Activated effector memory CD4-positive, alpha-beta T cell treated with anti-CD3 and anti-CD28 coated beads, Interleukin-2, amount 50 U/mL, for 16 hours (primary cell): ENCODE measurements at places on chromosomes 4 and X.

GRCh38 chrX:18676050-18676449, 4.1 kb upstream of the RS1 start:
- no peak for DNase-seq

GRCh38 chrX:21047034-21047455, 327.2 kb upstream of the CNKSR2 start:
- no peak for DNase-seq

DNA sequence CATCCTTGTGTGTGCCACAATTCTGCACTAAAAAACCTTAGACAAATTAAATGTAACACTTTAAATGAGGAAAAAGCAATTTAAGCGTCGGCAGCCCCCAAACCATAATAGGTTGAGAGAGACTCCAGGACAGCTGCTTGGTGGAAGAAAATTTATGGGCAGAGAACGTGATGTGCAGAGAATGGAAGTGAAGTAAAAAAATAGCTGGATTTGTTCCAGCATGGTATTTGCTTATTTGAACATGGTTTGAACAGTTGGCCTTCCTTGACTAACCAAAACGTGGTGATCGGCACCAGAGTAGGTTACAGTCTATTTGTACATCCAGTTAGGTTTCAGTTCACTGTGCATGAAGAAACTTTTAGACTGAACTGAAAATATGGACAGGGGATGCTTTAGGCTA, 343.0 kb upstream of the CPEB2 start:
- no peak for DNase-seq

- DNase-seq, result no peak
These were observed 33.8 kb downstream of the PNMA5 start for GRCh38 chrX:152960115-152960514.

DNA sequence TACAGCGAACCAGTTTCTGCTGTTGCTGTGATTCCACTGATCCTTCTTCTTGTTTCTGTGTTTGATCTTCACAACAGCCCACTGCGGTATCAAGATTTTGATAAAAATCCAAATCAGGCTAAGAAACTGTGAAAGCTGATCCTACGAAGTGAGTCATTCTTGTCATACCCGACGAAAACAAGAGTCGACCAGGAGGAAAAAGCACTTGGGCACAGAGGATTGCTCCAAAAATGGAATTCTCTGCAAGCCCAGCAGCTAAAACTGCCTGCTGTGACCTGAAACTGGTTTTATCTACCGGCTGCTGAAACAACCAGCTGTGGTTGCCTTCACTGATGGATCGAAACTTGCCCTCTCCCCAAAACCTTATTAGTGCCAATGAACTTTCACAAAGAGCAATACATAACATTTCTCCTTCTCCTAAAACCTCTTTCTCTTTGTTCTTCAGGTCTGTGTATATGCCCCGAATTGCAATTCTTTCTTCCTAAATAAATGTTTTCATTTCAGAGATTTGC, 607.0 kb upstream of the PRKX start:
- DNase-seq, result no peak

GRCh38 chr4:125313497-125313896, 1.3 kb upstream of the FAT4 start:
- no peak for DNase-seq

DNA sequence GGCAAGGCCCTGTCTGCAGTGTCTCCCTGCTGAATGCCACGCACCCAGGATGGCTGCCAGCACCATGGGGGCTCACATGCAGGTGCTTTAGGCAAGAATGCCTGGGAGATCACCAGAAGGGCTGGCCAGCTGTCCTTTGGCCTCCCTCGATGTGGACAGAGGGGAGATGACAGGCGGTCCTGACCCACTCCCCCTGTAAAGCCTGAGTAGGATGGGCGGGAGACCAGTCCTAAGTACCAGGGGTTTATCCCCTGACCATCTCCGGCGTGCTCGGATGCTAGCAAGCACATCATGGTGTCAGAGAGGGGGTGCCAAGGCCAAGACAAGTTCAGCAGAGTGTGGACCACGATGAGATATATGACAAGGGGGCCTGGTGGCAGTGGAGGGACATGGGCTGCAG, 5.3 kb downstream of the PDZD4 start:
- DNase-seq, result no peak

DNA sequence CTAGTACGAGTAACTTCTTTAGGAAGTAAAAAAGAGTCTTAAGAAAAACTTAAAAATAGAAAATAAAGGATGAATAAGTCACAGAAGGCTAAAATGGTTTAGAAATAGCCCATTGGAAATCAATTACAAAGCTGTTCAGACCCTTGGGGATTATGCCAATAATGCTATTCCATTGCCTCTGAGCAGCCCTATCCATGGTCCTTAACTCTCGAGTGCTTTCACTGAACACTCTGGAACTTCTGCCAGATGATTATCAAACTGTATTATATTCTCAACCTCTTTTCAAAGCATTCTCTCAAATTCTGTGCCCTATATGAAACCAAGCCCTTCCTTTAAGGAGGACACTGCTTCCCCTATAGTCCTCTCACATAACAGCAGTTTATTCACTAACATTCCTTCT, 17.0 kb downstream of the SLC9B1 start:
- no peak for DNase-seq

DNA sequence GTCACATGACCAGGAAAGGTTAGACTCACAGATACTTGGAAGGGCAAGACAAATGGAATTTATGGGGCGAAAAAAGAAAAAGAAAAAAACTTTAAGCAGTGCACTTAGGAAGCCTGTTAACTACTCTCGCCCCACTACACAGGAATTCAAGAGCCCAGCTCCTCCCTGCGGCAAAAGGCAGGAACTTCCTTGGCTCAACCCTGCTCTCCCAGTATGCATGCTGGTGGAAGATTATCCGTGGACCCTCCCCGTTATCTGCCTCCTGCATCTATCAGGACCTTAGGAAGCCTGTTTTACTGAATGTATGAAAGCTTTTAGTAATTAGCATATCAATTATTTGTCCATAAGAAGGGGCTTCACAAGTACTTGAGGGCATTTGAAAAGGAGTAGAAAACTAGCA, 40.1 kb upstream of the RPA4 start:
- no peak for DNase-seq

- DNase-seq, result no peak
These were observed 28.8 kb downstream of the SUPT20HL2 start for GRCh38 chrX:24285082-24285481.

GRCh38 chr4:101114936-101115372, 232.4 kb downstream of the PPP3CA start:
- DNase-seq, result no peak

- DNase-seq, result no peak
These were observed 1862.5 kb upstream of the TENM3 start for GRCh38 chr4:180380733-180381132.

DNA sequence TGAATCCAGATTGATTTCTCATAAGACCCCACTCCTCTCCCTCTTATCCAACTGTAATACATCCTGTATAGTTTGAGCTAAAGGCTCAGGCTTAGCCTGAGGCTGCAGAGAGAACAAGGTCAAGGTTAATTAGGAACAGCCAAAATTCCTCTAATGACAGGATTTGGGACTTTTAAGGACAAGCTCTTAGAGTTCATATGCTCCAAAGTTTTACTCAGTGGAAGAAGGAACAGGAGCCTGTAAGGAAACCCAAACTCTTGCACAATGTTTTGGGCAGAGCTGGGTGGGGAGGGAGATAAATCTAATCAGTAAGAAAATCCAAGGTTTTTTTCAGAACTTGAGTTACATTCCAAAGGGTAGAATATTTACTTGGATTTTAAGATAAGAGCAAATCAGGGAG, 238.8 kb downstream of the QDPR start:
- DNase-seq, result no peak
